ENCODE measurements at places on chromosomes 7 and 10. TPM values are rescaled to one million over a fixed set of nuclear protein-coding genes. Genes with fewer than 3 reads are reported as not detected.

Gene PLPP4
- not detected for total RNA-seq

Gene ARMS2
- not detected for total RNA-seq

Gene GPR15LG
- not detected for total RNA-seq

DNA sequence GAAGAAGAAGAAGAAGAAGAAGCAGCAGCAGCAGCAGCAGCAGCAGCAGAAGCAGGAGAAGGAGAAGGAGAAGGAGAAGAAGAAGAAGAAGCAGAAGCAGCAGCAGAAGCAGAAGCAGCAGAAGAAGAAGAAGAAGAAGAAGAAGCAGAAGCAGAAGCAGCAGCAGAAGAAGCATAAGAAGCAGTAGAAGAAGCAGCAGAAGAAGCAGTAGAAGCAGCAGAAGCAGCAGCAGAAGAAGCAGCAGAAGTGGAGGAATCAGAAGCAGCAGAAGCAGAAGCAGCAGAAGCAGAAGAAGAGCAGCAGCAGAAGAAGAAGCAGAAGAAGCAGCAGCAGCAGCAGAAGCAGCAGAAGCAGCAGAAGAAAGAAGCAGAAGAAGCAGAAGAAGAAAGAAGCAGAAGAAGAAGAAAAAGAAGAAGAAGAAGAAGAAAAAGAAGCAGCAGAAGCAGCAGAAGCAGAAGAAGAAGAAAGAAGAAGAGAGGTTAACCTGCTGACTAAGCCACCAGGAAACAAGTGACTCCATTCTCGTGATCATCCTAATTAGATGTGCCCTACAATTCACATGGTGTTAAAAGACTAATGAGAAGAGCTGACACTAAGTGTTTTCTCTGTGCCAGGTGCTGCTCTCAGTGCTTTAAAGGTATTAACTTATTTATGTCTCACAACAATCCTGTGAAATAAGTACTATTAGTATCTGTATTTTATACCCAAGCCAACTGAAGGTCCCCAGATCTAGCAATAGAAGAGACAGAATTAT, 11.6 kb downstream of the CDNF start:
- no peak overlapping the region for H3K27ac ChIP-seq
- no peaks in the 10 kb centered on the region for H3K27me3 ChIP-seq
- no peak for DNase-seq
- no peak overlapping the region for H3K4me3 ChIP-seq

DNA sequence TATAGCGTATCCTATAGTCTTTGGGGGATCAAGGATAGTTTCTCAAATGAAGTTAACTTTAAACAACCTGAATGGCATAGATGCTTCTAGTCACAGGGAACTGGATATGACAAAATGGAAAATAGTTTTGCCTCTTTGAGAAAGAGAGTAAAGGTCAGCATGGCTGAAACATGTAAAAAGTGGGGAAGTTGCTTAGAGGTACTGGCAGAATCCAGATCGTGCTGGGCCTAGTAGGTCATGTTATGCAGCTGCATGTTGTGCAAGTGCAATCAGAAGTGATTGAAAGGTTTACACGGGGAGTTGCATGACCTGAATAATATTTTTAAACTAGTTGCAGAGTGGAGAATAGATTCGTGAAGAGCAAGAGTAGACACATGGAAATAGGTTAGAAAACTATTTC, 201.1 kb upstream of the HDAC9 start:
- H3K4me1 ChIP-seq: no peaks in the 10 kb centered on the region
- DNase-seq: no peak
- H3K36me3 ChIP-seq: no peaks in the 10 kb centered on the region
- H3K27me3 ChIP-seq: no peaks in the 10 kb centered on the region
- no peak overlapping the region for H3K27ac ChIP-seq
- H3K4me3 ChIP-seq: no peak overlapping the region

GRCh38 chr7:156487811-156488533, 152.6 kb upstream of the RNF32 start:
- no peaks in the 10 kb centered on the region for H3K27me3 ChIP-seq
- no peaks in the 10 kb centered on the region for H3K36me3 ChIP-seq
- no peak overlapping the region for H3K4me3 ChIP-seq
- DNase-seq: no peak
- H3K4me1 ChIP-seq: no peaks in the 10 kb centered on the region
- H3K27ac ChIP-seq: no peak overlapping the region

DNA sequence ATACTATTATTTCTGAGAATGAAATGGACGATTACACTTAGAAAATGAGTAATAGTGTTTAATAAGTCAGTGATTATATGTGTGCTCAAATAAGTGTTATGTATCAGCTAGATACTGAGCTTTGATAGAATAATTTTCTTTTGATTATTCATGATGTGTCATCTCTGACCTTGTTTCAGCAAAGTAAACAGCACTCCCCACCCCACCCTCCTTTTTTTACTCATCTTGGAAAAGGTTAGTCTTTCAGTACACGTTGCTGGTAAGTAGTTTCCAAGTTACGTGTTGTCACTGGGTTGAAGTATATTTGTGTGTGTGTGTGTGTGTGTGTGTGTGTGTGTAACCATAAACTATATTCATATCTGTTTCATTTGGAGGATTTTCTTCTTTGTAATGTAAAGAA, 84.1 kb downstream of the GNAI1 start:
- no peak overlapping the region for H3K27ac ChIP-seq
- no peak for DNase-seq

DNA sequence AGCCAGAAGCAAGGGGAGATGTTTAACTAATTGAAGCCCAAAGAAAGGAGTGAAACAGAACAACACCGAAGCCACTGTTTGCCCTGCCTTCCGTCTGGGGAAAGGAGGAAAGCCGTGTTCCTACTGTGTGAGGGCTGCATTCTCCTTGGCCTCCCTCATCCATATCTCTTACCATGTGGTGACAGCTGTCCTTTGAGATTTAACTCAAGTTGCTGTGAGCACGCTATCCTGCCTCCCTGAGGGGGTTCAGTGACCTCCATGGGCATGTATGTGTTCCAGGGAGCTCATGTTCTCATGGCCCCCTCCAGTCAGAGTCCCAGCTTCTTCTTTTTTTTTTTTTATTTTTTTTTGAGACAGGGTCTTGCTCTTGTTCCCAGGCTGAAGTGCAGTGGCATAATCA, 26.2 kb upstream of the CRHR2 start:
- H3K36me3 ChIP-seq: no peaks in the 10 kb centered on the region
- no peaks in the 10 kb centered on the region for H3K4me1 ChIP-seq
- DNase-seq: no peak
- no peak overlapping the region for H3K27ac ChIP-seq
- no peak overlapping the region for H3K4me3 ChIP-seq
- H3K27me3 ChIP-seq: no peaks in the 10 kb centered on the region

DNA sequence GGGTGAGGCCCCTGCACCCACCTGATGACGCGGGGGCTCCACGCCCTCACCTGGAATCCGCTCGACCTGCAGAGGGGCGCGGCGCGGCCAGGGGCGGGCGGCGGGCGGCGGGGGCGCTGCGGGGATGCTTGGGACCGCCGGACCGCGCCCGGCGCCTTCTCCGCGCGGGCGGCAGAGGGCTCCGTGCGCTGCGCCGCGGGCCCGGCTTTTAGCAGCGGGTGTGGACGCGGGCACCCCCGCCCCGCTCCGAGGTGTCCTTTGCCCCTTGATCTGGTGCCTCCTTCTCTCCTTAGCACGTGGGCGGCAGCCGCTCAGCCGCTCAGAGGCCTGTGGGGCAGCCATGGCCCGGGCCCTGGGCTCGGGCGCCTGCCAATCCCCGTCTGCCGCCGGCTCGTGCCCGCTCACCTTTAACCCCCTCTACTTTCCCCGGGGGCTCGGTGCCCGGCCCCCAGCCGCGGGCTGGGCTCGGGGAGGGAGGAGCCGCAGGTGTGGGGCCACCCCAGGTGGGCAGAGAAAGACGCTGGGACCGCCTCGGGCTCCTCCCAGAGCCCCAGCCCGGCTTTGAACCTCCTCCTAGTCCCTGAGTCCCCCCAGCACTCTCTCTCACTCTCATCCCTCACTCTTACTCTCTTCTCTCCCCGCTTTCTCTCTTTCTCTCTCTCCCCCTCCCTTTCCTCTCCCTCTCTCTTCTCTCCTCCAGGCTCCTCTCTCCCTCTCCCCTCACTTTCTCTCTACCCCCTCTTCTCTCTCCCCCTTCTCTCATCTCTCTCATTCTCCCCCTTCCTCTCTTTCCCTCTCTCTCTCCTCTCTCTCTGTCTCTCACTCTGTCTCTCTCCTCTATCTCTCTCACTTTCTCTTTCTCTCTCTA, 19.7 kb upstream of the VPS37D start:
- DNase-seq: no peak
- no peak overlapping the region for H3K27ac ChIP-seq
- H3K4me1 ChIP-seq: no peaks in the 10 kb centered on the region
- peaks cover 3% of the 10 kb centered on the region for H3K27me3 ChIP-seq

DNA sequence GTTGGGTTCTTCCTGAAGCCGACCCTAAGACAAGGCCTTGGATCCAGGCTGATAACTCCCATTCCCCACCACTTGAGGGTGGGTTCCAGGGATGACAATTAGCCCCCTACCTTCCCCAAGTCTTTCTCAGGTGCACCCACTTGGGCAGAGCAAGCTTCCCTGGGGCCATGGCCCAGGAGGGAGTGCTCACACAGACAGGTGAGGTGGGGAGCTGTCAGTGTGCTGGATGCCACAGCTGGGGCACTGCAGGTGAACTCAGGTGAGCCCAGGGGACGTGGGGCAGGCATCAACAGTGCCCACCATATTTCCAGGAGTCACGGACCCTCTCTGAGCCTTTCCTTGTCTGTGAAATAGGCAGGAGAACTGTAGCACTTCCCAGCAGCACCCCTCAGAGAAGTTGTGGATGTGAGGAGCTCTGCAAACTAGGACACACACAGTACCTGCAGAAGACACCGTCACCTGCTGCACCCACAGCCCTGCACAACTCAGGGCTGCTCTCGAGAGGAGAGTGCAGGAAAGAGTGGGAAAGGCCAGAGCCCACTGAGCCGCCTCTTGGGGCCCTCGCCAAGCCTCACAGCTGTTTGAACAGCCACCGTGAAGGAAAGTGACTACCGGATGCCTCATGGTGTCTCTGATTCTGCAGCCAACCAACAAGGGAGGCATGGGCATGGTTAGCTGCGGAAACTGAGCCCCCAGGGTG, 17.9 kb downstream of the SH3PXD2A start:
- H3K27me3 ChIP-seq: no peaks in the 10 kb centered on the region
- no peak overlapping the region for H3K4me3 ChIP-seq
- H3K36me3 ChIP-seq: no peaks in the 10 kb centered on the region

DNA sequence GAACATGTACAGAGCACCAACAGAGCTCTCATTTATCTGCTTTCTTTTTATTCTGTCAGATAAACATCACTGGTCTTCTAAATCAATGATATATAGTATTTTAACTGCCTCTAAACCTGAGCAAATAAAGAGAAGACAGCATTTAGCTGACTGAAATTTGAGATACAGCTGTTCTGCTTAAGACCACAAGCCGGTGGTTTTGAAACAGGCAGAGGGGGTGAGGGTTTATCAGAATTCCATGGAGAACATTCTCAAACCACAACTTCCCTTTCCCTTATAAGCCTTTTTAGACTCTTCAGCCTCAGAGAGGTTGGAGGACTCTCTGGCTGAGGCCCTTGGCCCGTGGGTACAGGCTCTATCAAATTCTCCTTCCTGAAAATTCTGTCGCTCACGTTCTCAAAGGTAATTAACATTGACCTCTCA, 87.4 kb upstream of the RSU1 start:
- no peaks in the 10 kb centered on the region for H3K4me1 ChIP-seq
- H3K27me3 ChIP-seq: no peaks in the 10 kb centered on the region
- H3K36me3 ChIP-seq: no peaks in the 10 kb centered on the region
- no peak for DNase-seq
- H3K27ac ChIP-seq: no peak overlapping the region

DNA sequence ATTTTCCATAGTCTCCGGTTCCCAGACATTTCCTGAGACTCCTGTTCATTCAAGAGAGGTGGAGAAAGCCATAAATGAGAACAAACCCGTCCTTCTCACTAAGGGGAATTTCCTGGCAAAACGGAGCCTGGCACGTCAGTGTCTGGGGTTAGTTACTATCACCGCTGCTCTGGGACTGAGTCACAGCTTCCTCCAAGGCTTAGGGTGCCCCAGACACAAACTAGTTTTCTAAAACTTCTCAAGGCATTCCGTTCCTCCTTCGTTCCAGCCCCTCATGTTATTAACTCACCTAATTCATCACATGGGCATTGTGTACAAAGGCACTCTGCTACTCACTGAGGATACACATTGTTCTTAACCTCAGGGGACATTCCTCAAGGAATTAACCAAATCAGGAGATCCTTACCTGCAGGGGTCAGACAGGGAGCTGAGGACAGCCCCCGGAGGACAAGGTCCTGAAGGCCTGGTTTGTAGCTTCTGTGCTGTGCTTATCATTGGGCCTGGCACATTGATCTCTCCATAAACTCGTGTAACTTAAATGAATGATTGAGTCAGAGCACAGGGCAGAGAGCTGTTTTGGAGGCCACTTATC, 103.0 kb upstream of the KLF6 start:
- H3K4me3 ChIP-seq: no peak overlapping the region
- H3K27me3 ChIP-seq: no peaks in the 10 kb centered on the region
- no peaks in the 10 kb centered on the region for H3K36me3 ChIP-seq
- peak; percentile 61 for DNase-seq
- H3K27ac ChIP-seq: peak overlapping the region; percentile 82
- H3K4me1 ChIP-seq: peaks cover 16% of the 10 kb centered on the region

DNA sequence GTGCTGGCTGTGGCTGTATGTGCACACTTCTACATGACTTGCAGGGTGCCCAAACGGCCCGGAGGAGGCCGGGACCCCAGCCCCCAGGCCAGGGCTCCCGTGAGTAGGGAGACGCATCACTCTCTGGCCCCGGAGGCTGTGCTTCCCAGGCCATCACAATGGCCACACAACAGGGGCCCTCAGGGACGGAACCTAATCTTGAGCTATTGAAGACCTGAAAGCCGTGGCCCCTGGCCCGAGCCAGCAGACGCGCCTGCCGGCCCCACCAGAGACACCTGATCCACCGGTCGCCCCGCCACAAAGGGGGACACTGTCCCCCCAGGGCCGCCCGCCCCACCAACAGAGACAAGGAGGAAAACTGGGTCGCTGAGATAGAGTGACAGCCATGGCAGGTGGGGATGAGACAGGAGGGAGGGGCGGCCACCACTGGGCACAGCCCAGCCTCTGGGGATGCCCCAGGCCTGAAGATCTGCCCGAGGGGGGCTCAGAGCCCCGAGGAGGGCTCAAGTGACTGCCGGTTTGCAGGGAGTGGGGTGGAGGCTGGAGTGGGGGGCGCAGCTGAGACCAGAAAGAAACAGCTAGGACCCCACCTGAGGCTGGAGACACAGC, 10.2 kb upstream of the LFNG start:
- no peak for DNase-seq
- no peaks in the 10 kb centered on the region for H3K36me3 ChIP-seq
- peaks cover 4% of the 10 kb centered on the region for H3K4me1 ChIP-seq

- no peak for DNase-seq
- no peaks in the 10 kb centered on the region for H3K27me3 ChIP-seq
- no peak overlapping the region for H3K27ac ChIP-seq
- no peak overlapping the region for H3K4me3 ChIP-seq
- H3K4me1 ChIP-seq: no peaks in the 10 kb centered on the region
Measured at GRCh38 chr7:135717693-135718092, 10.3 kb downstream of the SLC13A4 start.
